Right atrium auricular region (tissue), 2 donors: ENCODE measurements at places on chromosomes 5 and 9.
A peak's percentile ranks its signal among the peaks of the same experiment; 100 is the strongest.

- H3K27me3 ChIP-seq = no peaks in the 10 kb centered on the region
- no peak overlapping the region for H3K4me3 ChIP-seq
- H3K4me1 ChIP-seq = peaks cover 3% of the 10 kb centered on the region
These were observed 36.6 kb downstream of the DMRT3 start for GRCh38 chr9:1013021-1013420.

- no peaks in the 10 kb centered on the region for H3K27me3 ChIP-seq
- no peak for DNase-seq
- H3K36me3 ChIP-seq = no peaks in the 10 kb centered on the region
These were observed 74.2 kb downstream of the ADGRV1 start for GRCh38 chr5:90632791-90633190.

GRCh38 chr5:112794410-112794809 lies 56.7 kb downstream of the APC start:
- H3K4me1 ChIP-seq = no peaks in the 10 kb centered on the region
- H3K4me3 ChIP-seq = no peak overlapping the region
- peak overlapping the region; percentile 74 for H3K27ac ChIP-seq

DNA sequence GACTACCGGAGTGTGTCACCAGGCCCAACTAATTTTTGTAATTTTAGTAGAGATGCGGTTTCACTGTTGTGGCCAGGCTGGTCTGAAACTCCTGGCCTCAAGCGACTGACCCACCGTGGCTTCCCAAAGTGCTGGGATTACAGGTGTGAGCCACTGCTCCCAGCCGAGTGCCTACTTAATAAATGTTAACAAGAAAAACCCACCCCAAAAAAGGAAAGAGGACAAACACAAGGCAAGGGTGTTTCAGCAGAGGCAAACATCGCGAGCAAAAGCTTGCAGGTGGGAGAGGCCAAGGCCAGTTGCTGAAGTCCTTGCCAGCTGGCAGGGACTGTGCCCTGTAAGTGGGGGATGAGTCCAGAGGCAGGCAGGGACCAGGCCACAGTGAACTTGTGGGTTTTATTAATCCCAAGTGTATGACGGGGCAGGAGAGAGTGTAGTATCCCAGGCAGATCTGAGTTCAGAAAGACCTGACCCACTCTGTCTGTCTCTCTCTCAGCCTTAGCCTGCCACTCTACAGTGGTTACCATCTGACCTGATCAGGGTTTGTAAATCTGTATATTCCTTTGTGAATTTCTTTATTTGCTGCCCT lies 6.4 kb upstream of the FPGS start:
- DNase-seq = no peak
- H3K4me1 ChIP-seq = peaks cover 11% of the 10 kb centered on the region
- H3K27ac ChIP-seq = peak overlapping the region; percentile 57

- no peaks in the 10 kb centered on the region for H3K27me3 ChIP-seq
- H3K27ac ChIP-seq = no peak overlapping the region
- H3K4me1 ChIP-seq = peaks cover 6% of the 10 kb centered on the region
- H3K4me3 ChIP-seq = no peak overlapping the region
- peaks cover 20% of the 10 kb centered on the region for H3K36me3 ChIP-seq
These were observed 3.0 kb downstream of the ACTL7A start for GRCh38 chr9:108865037-108865436.

DNA sequence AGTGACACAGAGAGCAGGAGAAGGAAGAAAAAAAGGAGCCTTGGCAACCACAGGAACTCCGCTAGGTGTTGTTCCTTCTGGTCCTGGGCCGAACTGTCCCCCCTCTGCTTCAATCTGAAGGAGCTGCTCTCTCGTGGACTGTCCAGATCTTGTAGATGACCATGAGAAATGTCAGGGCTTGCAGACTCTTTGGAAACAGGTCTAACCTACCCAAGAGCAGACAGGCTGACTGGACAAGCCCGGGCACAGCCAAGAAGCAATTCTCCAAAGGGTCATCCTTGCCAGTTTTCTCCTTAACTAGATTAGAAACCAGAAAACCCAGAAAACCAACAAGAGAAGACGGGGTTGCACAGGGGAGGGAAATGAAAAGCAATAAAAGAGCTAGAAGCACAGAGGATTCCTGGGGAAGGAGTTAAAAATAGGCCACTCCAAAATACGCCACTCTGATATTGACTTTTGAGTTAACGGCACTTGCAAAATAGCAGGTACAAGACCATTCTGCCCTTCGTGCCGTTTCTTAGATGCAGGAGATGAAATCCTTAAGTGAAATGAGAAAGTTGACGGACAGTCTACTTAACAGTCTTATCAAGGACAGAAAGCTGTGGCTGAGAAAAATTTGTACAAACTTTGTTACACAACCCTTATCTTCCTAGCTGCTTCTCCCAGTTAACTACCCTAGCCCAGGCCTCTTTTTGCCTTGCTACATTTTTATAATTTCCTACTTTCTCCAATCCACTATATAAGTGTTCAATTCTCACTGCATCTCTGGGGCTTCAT lies 5.8 kb downstream of the GCNT4 start:
- H3K4me3 ChIP-seq = no peak overlapping the region
- DNase-seq = no peak
- H3K36me3 ChIP-seq = peaks cover 4% of the 10 kb centered on the region
- no peak overlapping the region for H3K27ac ChIP-seq
- no peaks in the 10 kb centered on the region for H3K27me3 ChIP-seq

DNA sequence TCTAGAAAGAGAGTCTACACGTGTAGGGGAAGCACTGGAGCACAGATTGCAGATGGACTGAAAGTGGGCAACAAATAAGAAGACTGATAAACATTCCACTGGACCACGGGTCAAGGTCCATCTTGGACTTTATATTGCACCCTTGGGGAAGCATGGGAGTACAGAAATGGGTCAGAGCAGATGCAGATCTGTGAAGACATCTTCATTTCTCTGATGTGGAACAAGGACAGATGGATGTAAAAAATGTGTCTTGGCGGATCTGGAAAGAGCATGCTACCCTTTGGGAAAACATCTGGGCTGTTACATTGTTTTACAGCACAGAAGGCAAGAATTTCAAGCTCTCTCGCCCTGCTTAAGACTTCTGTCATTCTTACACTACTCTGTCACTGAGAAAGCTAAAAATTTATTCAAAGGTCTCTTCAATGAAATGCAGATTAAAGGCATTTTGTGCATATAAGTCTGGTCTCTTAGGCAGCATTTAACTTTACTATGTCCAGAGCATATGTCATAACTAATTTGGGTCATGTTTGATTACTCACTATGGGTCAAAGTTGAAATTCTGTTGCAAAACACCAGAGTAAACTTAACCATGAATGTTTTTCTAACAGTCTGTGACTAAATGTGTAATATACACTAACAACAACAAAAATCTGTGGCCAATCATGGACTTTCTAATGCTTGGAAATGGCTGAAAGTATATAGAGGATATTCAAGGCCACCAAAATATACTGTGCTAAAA lies 756.4 kb upstream of the DMAC1 start:
- no peaks in the 10 kb centered on the region for H3K36me3 ChIP-seq
- no peaks in the 10 kb centered on the region for H3K4me1 ChIP-seq
- DNase-seq = no peak
- no peak overlapping the region for H3K27ac ChIP-seq
- no peaks in the 10 kb centered on the region for H3K27me3 ChIP-seq

GRCh38 chr9:4172731-4173130 lies 127.1 kb downstream of the GLIS3 start:
- H3K4me3 ChIP-seq = no peak overlapping the region
- H3K36me3 ChIP-seq = no peaks in the 10 kb centered on the region
- H3K4me1 ChIP-seq = no peaks in the 10 kb centered on the region
- H3K27ac ChIP-seq = no peak overlapping the region

DNA sequence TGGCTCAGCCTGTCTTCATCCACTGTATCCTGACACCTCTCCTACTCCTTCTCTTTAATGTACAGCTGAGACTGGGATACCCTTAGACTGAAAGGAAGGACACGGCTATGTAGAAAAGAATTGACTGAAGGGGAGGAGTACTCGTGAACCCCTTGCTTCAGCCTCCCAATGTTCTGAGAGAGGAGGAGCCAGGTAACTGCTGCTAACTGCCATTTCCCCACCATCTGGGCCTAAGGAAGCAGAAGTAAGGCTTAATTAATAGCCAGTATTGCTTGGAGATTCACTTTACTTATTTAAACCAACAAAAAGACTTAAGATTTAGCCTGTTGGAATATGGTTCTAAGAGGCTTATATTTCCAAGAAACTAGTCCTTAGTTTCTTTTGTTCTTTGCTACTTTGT lies 18.8 kb upstream of the RGS3 start:
- H3K36me3 ChIP-seq = no peaks in the 10 kb centered on the region
- no peak overlapping the region for H3K4me3 ChIP-seq
- no peak for DNase-seq
- peaks cover 10% of the 10 kb centered on the region for H3K4me1 ChIP-seq
- no peak overlapping the region for H3K27ac ChIP-seq

- no peaks in the 10 kb centered on the region for H3K27me3 ChIP-seq
- H3K27ac ChIP-seq = no peak overlapping the region
- H3K4me3 ChIP-seq = no peak overlapping the region
- peaks cover 64% of the 10 kb centered on the region for H3K4me1 ChIP-seq
These were observed 59.3 kb downstream of the SLC22A5 start for GRCh38 chr5:132428484-132429462.

DNA sequence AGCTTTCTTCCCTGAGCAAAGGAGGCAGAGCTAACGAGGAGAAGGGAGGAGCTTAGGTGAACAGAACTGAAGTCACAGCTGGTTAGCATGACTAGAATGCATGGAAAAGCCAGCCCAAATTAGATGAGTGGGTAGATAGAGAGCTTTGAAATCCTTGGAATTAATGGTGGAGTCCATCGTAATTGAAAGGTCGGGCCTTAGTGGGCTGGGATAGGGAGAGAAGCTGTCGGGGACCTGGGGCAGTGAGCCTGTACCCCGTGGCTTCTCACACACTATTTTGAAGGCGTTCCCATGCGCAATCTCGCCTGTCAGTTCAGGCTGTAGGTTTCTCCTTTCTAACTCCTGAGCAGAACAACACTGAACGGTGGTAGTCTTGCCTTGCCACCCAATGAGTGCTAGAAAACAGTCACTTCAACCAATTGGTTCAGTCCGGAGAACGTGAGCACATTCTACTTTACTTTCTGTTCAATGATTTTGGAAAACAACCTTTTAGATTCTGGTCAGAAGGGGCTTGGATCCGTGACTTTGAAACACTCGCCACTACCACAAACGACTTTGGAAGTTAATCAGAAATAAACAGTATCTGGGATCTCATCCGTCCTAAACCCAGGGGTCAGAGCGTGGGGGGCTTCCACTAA lies 655 bp upstream of the RAI14 start:
- H3K4me1 ChIP-seq = no peaks in the 10 kb centered on the region
- H3K27ac ChIP-seq = peak overlapping the region; percentile 93

GRCh38 chr5:111649516-111649915 lies 107.5 kb downstream of the NREP start:
- no peak for DNase-seq
- H3K36me3 ChIP-seq = no peaks in the 10 kb centered on the region
- H3K4me3 ChIP-seq = no peak overlapping the region
- H3K4me1 ChIP-seq = no peaks in the 10 kb centered on the region
- no peaks in the 10 kb centered on the region for H3K27me3 ChIP-seq

DNA sequence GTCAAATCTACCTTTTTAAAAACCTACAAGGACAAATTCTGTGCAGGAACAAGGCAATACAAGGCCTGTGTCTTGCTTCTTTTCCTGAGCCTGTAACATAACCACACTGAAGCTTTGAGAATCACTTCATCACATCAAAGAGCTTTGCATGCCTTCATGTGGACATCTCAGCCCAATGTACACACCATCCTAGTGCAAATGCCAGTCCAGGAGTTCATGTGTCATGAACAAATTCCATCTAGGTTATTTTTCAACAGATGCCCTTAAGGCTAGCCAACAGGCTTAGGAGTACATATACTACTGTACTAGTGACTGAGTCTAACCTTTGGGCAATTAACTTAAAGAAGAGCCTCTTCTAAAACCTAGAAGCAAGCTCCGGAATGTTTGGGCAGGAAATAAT lies 106.4 kb downstream of the CDH10 start:
- no peak for DNase-seq
- no peaks in the 10 kb centered on the region for H3K27me3 ChIP-seq
- no peaks in the 10 kb centered on the region for H3K36me3 ChIP-seq
- no peak overlapping the region for H3K27ac ChIP-seq

DNA sequence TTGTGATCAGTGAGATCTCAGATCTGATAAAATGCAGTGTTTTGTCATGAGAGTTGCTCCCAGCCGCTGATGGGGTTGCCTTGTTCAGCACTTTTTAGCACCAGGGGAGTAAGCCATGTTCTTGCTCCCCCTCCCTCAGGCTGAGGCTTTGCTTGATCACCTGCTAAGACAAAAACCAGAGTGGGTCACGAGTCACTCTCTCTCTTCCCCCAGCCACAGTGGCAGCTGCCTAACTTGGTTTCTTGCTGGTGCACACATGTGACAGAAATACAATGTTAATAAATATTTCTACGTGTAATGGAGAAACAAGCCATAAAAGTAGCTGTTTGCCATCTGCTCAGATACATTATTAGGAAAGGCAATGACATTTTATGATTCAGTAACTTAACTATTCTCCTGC lies 212.4 kb upstream of the DMRT1 start:
- H3K27ac ChIP-seq = peak overlapping the region; percentile 71
- H3K27me3 ChIP-seq = no peaks in the 10 kb centered on the region
- no peaks in the 10 kb centered on the region for H3K36me3 ChIP-seq
- no peak overlapping the region for H3K4me3 ChIP-seq

DNA sequence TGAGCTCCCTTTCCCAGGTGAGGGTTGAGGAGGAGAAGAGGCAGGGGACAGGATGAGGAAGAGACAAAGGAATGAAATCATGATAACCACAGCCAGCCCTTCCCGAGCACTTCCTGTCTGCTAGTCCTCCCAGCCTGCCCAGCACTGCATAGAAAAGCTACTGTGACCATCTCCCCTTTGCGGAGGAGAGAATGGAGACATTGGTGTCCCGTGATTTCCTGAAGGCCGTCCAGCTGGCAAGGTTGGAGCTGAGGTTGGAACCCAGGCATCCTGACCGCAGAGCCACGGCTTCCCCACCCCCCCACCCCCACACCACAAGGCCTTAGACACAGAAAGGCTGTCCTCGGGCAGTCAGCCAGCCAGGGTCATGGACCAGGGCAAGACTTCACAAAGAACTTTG lies 131.1 kb upstream of the ICE1 start:
- H3K27me3 ChIP-seq = no peaks in the 10 kb centered on the region
- H3K4me3 ChIP-seq = no peak overlapping the region
- no peaks in the 10 kb centered on the region for H3K4me1 ChIP-seq
- no peak overlapping the region for H3K27ac ChIP-seq
- no peak for DNase-seq
- no peaks in the 10 kb centered on the region for H3K36me3 ChIP-seq

GRCh38 chr9:35618854-35619799 lies 914 bp upstream of the CD72 start:
- no peak overlapping the region for H3K4me3 ChIP-seq
- no peak overlapping the region for H3K27ac ChIP-seq
- no peaks in the 10 kb centered on the region for H3K4me1 ChIP-seq

- DNase-seq = no peak
- no peaks in the 10 kb centered on the region for H3K27me3 ChIP-seq
- no peaks in the 10 kb centered on the region for H3K36me3 ChIP-seq
- H3K27ac ChIP-seq = no peak overlapping the region
These were observed 60.9 kb upstream of the IL17B start for GRCh38 chr5:149439899-149440542.

GRCh38 chr9:14842269-14842668 lies 68.0 kb downstream of the FREM1 start:
- no peak for DNase-seq
- no peak overlapping the region for H3K27ac ChIP-seq
- H3K4me1 ChIP-seq = no peaks in the 10 kb centered on the region
- no peaks in the 10 kb centered on the region for H3K27me3 ChIP-seq

GRCh38 chr5:79111960-79112702 lies 522 bp downstream of the BHMT start:
- no peaks in the 10 kb centered on the region for H3K36me3 ChIP-seq
- H3K4me1 ChIP-seq = no peaks in the 10 kb centered on the region
- peaks cover 10% of the 10 kb centered on the region for H3K27me3 ChIP-seq
- H3K4me3 ChIP-seq = no peak overlapping the region
- no peak overlapping the region for H3K27ac ChIP-seq

- no peak overlapping the region for H3K4me3 ChIP-seq
These were observed 66.1 kb downstream of the KIF24 start for GRCh38 chr9:34262971-34263370.
